ENCODE measurements at places on chromosomes 11 and 22. TPM values are rescaled to one million over a fixed set of nuclear protein-coding genes. Genes with fewer than 3 reads are reported as not detected.

Gene EHF
- not detected for polyA plus RNA-seq

Gene MIAT
- 3.9 TPM for polyA plus RNA-seq

Gene SLC6A5
- not detected for polyA plus RNA-seq

DNA sequence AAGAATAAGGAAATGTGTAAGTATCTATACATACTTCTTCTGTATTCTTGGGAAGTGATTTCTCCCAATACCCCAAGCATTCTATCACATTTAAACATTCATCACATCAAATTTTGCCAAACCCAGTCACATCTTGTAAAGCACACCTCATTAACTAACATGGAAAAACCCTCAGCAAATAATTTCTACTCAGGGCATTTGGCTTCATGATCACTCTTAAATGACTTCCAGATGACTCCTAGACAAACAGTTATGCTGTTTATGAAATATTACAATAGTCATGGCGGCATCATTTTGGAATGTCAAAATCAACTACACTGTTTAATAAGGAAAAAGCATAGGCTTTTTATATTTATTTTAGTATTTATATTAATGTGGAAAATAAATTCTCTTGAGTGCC, 47.3 kb upstream of the CCDC34 start:
- DNase-seq: no peak

DNA sequence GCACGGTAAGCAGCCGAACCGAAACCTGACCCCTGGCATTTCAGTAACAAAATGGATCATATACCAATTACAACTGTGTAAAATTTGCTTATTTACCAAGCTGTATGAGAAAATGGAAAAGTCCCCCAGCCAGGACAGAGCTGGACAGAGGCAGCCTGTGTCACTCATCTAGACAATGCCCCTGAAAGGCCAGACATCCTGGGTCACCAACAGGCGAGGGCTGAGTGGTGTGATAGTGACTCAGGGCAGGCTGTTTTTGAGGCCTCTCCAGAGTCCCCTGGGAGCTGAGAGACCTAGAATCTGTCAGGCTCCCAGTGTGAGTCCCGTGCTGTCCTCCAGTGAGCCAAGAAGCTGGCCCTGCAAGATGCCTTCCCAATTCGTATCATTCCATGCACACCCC, 680.4 kb downstream of the TBC1D22A start:
- no peak for DNase-seq

Gene HSPB2
- not detected for polyA plus RNA-seq

- no peak for DNase-seq
These were observed 41.5 kb upstream of the EP300 start for GRCh38 chr22:41050883-41051282.

Gene TSGA10IP
- polyA plus RNA-seq: not detected

Gene CNGA4
- polyA plus RNA-seq: not detected

- DNase-seq: peak; percentile 31
These were observed 181.2 kb downstream of the CSNK2A3 start for GRCh38 chr11:11171854-11172253.

DNA sequence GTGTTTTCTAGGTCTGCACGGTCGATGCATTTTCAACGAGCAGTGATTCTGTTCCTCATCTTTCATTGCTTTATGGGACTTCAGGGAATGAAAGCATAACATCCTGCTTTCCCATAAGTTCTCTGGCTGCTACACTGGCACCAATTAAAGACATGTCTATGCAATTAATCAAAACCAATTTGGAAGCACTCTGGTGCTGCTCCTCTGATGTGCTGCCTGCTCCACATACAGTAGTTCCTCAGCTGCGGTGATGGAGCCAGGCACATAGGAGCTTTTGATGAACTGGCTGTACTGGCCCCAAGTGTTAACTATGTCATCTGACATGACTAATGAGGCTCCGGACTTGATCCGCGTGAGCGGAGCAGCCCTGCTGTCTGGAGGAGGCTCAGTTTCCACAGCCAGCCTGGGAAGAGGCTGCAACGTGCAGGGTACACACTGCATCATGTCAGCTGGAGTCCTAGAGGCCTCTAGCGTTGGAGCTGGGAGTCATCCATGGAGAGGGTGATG, 29.8 kb downstream of the GVQW3 start:
- DNase-seq: no peak

DNA sequence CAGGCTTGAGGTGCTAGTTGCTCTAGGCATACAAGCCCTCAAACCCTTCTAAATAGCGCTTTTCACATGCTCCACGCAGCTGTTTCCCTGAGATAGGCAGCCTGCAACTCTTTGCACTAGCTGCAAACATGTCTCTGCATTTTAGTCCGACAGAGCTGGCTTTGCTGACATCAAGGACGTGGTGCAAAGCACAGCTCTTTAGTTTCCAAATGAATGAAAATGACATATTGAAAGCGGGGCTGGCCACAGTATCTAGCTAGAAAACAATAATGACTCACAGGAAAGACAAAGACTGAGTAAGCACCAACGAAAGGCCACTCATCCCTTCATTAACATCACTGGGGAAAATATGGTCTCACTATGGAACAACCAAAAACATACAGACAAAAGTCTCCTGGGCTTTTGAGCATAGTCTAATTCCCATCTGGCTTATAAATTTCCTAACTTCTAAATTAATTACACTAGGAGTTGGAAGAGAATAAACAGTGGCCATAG, 15.3 kb upstream of the ZC3H12C start:
- DNase-seq: no peak

Gene RTN4R
- polyA plus RNA-seq: 6.0 TPM

- no peak for DNase-seq
These were observed 134.3 kb downstream of the CRYBB2 start for GRCh38 chr22:25353516-25354445.

DNA sequence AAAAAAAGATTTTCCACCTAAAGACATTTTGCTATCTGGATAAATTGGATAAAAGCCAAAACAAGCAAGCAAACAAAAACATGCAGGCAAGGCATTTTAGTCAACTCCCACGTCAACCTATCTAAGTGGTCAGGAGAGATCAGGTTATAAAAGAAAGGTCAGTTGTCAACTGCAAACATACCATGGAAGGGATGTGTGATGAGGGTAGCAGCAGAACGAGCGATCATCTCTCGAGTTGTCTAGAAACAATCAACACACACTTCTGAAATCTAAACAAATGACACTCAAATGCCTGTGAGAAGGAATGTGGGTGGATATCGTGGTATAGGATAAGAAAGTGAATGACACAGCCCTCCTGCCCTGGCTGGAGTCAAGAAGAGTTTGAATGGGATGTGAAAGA, 10.9 kb downstream of the MTCH2 start:
- no peak for DNase-seq

Gene ART1
- not detected for polyA plus RNA-seq

DNA sequence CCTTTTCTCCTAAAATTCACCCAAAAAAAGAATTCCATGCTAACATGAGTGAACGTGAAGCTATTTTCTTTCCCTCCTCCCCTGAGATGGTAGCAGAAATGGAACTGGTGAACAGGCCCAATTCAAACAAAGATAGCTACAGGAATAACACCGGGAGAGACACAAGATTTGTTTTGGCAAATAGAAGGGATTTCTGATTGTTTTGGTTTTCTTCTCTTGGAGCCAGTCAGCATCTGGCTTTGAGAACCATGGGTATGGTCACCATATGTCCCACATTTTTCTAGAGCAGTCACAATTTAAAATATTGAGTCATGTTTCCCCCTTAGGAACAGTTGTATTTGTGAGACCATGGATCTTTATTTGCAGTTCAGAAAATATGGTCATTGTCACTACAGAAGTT, 214.1 kb downstream of the FAM76B start:
- no peak for DNase-seq

- no peak for DNase-seq
These were observed 121.0 kb downstream of the SLC1A2 start for GRCh38 chr11:35298369-35298768.

- DNase-seq: no peak
These were observed 415.9 kb downstream of the METTL15 start for GRCh38 chr11:28524098-28524497.

GRCh38 chr11:61797263-61797944, 4.7 kb downstream of the FEN1 start:
- DNase-seq: peak; percentile 74

DNA sequence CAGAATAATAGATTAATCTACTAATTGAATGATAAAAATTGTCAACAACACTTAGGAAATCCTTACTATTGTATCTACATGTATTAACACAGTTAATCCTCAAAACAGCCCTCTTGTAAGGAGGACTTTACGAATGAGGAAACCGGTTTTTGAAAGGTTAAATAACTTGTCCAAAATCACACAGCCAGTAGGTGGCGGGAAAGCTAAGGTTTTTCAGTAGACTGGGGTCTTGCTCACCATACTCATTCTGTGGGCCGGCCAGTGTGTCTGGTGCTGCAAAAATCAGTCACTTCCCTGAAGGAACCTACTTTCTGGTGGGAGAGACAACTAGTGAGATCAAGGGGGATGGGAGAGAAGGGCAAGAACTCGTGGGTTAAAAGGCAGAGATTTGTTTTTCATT, 3.8 kb downstream of the DCPS start:
- no peak for DNase-seq

DNA sequence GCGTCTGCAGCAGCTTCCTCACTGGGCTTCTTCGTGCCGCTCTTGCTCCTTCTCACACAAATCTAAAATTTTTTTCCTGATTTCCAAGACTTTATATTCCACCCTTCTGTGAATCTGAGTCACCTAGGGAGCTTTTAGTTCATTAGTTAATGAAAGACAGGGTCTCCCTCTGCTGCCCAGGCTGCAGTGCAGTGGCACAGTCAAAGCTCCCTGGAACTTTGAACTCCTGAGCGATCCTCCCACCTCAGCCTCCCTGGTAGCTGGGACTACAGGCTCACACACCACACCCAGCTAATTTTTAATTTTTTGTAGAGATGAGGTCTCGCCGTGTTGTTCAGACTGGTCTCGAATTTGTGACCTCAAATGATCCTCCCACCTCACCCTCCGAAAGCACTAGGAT, 116.9 kb downstream of the ATXN10 start:
- DNase-seq: no peak

Gene SCGB1D4
- polyA plus RNA-seq: not detected

Gene TECTA
- polyA plus RNA-seq: not detected

DNA sequence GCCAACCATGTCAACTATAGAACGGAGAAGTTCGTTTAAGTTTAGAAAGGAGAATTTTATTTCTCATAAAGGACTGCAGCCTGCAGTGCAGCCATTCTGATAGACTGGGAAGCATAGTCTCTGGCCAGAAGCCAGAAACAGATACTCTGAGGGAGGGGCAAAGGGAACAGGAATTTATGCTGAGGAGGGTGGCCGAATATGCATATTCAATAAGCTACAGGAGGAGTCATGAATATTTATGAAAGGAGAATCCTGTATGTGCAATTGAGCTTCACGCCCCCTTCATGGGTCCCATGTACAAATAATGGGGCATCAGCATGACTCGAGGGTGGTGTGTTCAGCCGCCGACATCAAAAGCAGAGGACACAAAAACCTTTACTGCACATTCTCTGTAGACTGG, 199.9 kb downstream of the CWF19L2 start:
- DNase-seq: no peak

All from CD8-positive, alpha-beta memory T cell (primary cell).